ENCODE measurements at places on chromosomes 2 and 18.

GRCh38 chr2:100196786-100197494 lies 54.5 kb upstream of the AFF3 start:
- DNase-seq: peak; percentile 50

DNA sequence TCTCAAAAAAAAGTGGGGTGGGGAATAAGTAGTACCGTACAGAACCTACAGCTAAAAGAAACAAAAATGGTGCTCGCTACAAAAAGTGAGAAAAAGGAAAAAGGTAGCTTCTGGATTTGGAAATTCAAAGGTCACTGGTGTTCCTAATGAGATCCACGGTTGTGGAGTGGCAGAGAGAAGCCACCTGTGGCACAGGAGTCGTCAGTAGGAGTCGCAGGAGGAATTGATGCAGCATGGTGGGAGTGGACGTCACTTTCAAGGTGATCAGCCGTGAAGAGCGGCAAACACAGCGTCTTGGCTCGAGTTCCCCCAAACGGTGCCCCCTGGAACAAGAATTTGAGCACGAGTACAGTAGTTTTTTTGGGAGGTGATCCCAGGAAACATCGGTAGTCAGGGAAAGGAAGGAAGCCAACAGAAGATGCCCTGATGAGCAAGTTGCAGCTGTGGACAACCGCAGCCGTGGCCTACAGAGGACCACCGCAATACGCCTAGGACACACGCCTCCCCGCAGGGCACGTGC lies 1.4 kb upstream of the TTL start:
- DNase-seq: no peak

DNA sequence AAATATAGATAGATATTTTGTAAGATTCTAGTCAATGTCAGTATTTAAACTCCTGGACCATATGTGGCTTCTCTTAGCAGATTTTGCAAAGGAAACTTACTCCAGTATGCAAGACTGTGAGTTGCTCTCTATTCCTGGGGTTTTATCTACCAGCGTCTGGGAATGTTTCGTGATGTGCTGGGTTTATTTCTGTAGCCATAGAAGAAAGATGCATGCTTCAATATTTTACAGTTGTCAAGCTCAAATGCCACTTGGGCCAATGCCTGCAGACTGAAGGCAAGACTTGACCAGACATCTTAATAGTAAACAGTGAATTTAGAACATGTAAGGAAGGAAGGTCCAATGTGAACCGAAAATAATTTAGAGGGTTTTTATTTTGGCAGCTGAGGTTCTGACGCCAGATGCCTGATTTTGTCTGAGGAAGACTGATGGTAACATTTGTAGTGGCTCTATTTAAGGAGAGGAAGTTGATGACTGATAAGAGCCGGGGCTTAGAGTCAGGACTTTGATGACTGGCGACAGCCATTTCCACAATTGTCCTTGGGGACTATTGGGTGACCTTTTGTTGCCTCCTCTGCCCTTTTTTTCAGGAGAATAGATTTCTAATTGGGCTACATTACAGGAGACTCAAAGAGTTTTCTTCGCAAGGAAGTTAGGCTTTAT lies 154.3 kb downstream of the RAPGEF4 start:
- no peak for DNase-seq

DNA sequence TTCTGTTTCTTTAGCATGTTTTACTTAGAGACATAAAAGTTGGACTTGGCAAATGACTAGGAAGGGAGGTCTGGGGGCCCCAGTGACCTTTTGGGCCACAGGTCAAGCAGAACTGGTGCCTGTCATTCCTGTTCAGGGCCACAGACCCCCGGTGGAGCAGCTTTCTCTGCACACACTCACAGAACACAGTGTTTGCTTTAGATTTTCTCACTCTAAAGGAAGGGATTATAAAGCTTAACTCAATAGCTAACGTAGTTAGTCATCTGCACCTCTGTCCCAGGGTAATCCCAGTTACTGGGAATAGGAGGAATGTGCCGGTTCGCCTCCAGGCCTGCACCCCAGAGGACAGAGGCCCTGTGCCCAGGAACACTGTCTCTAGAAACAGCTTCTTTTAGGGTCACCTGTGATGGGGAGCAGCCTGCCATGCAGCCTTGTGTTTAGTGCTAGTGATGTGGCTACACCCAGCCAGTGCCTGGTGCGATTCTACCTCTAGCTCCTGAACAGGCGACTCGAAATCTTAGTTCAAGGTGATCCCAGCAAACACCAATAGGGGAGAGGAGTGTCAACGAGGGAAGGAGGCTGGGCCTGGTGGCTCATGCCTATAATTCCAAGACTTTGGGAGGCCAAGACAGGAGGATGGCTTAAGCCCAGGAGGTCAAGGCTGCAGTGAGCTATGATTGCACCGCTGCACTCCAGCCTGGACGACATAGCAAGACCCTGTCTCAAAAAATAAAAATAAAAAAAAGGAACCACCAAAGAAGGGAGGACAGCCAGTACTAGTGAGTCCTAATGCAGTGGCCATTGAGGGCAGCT lies 11.6 kb downstream of the SPATA3 start:
- no peak for DNase-seq

DNA sequence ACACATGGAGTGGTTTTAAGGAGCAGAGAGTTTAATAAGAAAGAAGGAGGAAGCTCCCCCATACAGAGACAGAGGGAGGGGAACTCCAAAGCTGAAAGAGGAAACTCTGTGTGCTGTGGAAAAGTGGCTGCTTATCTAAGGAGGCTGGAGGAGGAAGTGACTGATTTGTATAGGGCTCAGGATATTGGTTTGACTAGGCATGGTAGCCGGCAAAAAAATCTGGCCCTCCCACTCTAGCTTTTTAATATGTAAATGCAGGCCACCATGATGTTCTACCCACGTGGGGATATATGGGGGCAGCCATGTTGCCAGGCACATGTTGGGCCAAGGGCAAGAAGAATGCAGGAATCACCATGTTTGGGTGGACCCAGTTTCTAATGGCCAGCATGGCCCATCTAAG lies 64.3 kb downstream of the HNMT start:
- no peak for DNase-seq

DNA sequence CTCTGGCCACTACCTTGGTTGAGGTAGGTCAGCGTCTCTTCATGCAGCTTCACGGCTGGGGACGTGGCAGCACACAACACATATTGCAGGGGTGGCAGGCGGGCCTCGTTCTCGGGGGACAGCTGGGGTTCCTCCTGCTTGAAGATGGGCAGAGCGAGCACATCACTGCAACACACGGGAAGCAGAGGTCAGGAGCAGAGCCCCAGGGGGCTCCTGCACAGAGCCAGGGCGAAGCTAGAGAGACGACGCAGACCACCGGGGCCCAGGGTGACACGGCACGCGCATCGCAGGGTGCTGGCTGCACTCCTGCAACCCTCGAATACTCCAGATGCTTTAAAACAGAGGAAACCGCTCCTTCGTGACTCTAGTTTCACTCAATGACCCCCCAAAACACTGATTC lies 3.9 kb downstream of the TFCP2L1 start:
- DNase-seq: no peak

GRCh38 chr2:287471-287885 lies 413 bp downstream of the ALKAL2 start:
- peak; percentile 64 for DNase-seq

- no peak for DNase-seq
Observed at GRCh38 chr2:197356136-197356535, 45.6 kb upstream of the ANKRD44 start.

DNA sequence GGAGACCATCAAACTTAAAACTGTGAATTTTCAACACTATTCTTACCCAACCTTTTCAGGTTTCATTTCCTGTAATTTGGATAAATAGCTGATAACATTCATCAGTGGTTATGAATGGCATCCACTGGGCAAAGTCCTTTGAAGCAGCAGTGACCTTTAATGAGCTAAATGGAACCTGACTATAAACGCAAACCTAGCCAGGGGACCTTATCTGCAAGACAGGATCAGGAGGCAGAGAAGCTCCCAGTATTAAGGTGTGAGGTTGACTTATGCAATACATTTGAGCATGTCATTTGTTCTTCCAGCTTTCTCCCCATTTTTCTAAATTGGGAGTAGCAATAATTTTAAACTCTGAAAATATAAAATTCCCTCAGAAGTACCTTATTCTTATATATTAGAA lies 38.4 kb downstream of the CREG2 start:
- no peak for DNase-seq

DNA sequence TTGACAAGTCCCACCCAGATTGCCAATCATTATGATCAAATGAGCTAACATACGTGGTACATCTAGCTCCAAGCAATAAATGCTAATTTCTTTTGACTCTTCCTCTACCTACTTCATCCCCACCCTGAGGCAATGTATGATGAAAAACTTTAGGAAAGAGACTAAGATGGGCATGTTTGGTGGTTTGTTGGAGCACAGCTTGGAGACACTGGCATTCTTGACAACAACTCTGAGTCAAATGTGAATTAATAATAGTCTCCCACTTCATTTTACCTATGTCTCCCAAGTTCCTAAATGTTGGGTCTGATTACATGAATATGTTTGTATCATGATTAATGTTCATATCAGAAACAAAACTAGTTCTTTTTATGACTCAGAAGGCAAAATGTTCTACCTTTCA lies 36.6 kb downstream of the EXOC6B start:
- DNase-seq: no peak

GRCh38 chr18:40926679-40927078 lies 1028.4 kb upstream of the PIK3C3 start:
- no peak for DNase-seq

DNA sequence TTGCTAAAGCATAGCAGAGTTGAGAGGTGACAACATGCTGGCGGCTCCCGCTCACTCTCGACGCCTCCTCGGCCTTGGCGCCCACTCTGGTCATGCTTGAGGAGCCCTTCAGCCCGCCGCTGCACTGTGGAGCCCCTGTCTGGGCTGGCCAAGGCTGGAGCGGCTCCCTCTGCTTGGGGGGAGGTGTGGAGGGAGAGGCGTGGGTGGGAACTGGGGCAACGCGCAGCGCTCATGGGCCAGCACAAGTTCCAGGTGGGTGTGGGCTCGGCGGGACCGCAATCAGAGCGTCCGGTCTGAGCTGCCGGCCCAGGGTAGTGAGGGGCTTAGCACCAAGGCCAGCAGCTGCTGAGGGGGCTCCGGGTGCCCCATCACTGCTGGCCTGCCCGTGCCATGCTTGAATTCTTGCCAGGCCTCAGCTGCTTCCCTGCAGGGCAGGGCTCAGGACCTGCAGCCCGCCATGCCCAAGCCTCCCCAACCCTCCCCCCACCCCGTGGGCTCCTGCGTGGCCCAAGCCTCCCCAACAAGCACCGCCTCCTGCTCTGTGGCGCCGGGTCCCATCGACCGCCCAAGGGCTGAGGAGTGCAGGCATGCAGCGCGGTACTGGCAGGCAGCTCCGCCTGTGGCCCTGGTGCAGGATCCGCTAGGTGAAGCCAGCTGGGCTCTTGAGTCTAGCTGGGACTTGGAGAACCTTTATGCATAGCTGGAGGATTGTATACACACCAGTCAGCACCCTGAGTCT lies 2052.8 kb upstream of the CELF4 start:
- no peak for DNase-seq

- DNase-seq: no peak
Observed at GRCh38 chr18:34567857-34568256, 142.2 kb upstream of the DTNA start.

- DNase-seq: no peak
Observed at GRCh38 chr2:203857656-203858055, 9.9 kb upstream of the CTLA4 start.

DNA sequence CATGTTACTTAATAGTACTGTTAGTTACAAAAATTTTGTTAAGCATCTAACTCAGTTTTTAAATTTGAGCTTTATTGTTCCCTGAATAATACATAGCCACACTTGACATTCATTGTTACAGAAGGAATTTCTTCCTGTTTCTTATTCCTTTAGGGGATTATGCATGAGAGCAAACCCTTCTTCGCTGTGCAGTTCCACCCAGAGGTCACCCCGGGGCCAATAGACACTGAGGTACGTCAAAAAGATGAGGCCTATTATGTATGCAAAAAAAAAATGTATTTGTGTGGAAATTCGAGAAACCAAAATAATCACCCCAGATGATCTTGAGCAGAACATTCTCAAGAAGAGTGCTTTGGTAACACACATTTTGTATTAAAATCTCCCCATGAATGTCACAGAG lies 36.3 kb downstream of the CPS1 start:
- DNase-seq: no peak

DNA sequence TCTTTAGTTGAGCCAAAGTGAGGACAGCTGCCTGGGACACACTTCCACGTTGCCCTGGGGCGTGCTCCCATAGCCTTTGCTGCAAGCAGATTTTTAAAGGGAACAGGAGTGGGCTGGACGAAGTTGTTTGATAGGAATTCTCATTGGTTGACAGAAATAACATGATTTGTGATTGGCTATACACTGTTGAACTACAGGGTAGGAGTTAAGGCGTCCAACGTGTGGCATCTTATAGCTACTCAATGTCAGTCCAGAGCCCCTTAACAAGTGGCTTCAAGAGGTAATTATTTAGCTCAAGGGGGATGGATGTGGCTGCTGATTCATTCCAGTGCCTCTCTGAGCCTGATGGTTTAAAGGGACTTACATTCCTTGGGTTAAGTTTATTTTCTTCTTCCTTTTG lies 65.5 kb downstream of the ACAA2 start:
- DNase-seq: no peak

- no peak for DNase-seq
Observed at GRCh38 chr2:239522740-239523119, 121.9 kb upstream of the HDAC4 start.

DNA sequence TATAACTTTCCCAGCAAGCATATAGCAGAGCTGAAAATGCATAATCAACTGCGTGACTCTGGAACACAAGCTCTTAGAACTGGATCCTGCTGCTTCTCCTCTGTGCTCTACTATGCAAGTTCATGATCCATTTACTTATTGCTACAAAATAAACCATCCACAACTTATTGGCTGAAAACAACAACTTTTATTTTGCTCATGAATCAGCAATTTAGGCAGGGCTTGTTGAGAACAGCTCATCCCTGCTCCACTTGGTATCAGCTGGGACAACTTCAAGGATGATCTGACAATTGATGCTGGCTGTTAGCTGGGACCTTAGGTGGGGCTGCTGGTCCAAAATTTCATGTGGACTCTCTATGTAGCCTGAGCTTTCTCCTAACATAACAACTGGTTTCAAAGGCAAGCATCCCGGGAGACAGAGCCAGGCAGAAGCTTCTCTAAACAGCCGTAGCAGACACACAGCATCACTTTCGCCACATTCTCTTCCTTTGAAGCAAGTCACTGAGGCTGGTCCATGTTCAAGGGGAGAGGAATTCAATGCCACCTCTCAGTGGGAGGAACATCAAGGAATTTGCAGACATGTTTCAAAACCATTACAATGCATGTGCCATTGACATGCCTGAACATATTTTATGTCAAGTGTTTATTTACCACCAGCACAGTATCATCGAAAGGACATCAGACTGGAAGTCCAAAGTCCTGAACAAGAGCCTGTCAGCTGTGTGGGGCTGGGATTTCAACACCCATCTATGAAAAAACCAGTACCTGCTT lies 153.1 kb upstream of the PKDCC start:
- DNase-seq: no peak

- no peak for DNase-seq
Observed at GRCh38 chr18:67151366-67151765, 365.2 kb downstream of the DSEL start.

GRCh38 chr2:72115110-72116080 lies 32.3 kb downstream of the CYP26B1 start:
- DNase-seq: no peak
